ENCODE measurements at places on chromosomes 3 and 15. TPM values are rescaled to one million over a fixed set of nuclear protein-coding genes. Genes with fewer than 3 reads are reported as not detected.

- no peak for DNase-seq
Measured at GRCh38 chr3:27194861-27195483, 174.2 kb downstream of the NEK10 start.

- DNase-seq: no peak
Measured at GRCh38 chr3:146283781-146284445, 33.0 kb upstream of the PLSCR4 start.

GRCh38 chr15:75149867-75150709 lies 51.6 kb upstream of the C15orf39 start:
- DNase-seq: no peak

DNA sequence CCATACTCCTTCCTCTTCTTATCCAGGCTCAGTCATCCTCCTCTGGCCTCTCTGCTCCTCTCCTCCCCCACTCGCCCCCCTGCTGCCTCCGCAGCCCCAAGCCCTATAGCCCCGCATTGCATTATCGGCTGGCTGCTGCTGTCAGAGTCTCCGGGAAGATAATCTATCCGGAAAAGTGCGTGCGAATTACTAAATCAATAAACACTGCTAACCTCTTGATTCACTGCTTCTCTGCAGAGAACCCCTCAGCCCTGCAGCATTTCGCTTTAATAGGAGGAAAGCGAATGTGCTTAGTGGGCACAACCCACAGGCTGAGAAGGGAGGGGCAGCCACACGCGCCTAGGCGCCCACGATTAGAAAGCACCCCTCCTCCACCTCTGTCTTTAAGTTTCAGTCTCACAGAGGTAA lies 167.6 kb downstream of the ABHD5 start:
- no peak for DNase-seq

GRCh38 chr3:71984843-71985613 lies 200.1 kb upstream of the PROK2 start:
- DNase-seq: no peak

GRCh38 chr3:106765342-106765741 lies 611.9 kb upstream of the CCDC54 start:
- no peak for DNase-seq

The LNP1 gene
- total RNA-seq: 1.6 TPM

The ZMYND10 gene
- 2.1 TPM for total RNA-seq

The CPN2 gene
- 0.24 TPM for total RNA-seq
